NB4 (cell line): ENCODE measurements at places on chromosomes 13 and 19.

GRCh38 chr13:46544208-46544607 lies 8.8 kb upstream of the LRCH1 start:
- no peak for DNase-seq

DNA sequence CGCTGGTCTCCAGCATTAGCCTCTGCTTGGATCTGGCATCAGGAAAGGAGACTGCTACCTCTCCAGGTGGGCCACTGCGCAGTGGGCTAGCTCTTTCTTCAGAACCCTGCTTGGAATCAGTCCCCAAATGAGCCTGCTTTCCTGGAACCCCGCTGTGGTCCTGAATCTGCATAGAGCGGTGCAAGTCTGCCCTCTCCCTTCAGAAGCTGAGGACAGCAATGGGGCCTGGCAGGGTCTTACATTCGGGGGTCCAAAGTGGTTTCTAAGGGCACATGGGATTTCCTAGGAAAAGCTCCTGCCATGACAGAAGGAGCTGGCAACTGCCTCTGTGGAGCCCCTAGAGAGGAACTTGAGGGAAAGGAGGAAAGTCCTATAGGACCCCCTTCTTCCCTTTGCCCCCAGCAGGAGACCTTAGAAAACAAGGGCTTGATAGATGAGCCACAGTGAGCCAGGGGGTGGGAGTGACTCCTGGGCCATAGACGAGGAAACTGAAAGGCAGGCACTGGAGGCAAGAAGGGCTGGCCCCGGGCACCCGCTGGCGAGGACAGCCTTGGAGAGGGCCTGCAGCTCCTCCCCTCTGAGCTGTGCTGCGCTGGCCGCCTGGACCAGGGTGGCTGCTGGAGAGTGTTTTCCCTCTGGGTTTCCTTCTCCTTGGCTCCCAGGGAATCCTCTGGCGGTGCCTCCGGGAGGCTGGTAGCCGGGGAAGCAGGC lies 1.4 kb upstream of the VSTM2B start:
- DNase-seq, result no peak

- DNase-seq, result no peak
Observed at GRCh38 chr19:18425515-18426415, 6.6 kb downstream of the SSBP4 start.

GRCh38 chr19:50724522-50725217 lies 1.5 kb downstream of the CLEC11A start:
- DNase-seq, result peak; percentile 99

- no peak for DNase-seq
Observed at GRCh38 chr19:54461613-54462012, 2.0 kb downstream of the LENG9 start.

GRCh38 chr13:113969973-113970611 lies 3.8 kb downstream of the C13orf46 start:
- no peak for DNase-seq

DNA sequence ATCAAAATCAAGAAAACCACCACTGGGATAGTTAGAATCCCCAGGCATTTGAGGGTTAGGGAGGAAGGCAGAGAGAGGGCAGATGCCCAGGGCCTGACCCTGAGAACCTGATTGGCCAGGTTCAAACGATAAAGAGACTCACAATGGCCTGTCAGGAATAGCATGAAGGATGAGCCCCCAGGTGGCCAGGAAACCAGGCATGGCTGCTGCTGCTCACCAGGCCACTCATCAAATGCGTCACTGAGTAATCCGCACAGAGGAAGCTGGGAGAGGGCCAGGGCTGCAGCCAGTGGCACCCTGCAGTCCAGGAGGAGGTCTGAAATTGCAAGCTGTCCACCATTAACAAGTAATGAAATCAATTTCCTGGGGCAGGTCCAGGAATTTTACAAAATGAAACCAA lies 111.3 kb downstream of the KATNAL1 start:
- no peak for DNase-seq

- peak; percentile 22 for DNase-seq
Observed at GRCh38 chr19:44476559-44477408, 23.5 kb downstream of the ZNF180 start.

DNA sequence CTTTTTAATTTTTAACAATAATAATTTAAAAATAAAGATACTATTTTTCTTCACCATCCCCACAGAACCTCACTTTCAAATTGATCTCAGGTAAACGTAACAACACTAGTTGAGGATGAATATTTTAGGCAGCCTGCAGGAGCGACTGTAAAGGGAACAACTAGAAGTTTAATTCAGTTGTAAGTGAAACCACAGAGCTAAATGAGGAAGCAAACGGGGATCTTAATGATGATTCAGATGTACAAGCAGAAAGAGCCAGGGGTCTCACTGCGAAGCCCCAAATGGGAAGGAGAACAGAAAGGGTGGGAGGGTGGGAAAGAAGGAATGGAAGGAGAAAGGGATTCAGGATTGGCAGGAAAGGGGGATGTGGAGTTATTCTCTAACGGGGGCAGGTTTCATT lies 54.6 kb upstream of the RAP2A start:
- peak; percentile 71 for DNase-seq

DNA sequence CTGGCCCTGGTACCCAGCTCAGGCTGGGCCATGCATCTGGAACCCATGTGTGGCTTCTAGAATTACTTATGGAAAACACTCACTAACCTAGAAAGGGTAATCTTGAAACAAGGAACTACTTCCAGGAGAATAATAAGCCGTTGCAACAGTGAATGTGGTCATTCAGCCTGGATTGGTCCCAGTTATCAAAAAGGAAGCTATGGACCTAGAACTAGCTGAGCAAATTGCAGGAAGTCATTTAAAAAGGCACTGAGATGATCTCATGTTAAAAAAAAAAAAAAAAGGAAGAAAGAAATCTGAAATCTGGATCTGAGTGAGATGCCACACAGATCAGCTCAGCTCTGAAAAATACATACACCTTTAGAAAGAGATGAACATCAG lies 59.6 kb downstream of the DCT start:
- DNase-seq, result no peak

DNA sequence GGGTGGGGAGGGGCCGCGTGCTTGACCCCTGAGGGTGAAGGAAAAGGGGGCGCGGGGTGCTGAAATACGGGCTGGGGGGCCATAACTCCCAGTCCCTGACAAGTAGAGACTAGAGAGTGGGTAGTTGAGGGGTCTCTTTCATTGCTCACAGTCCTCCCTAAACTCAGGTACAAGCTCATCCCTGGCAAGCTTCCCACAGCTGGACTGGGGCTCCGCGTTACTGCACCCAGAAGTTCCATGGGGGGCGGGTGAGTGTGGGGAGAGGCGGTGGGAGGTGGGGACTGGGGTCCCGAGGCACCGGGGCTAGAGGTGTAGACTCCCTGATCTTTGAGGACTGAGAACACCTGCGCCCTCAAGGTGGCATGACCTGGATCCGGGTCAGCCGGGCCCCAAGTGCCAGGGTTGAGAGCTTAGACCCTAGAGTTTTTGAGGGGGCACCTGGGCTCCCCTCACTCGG lies 1.3 kb downstream of the ETV2 start:
- no peak for DNase-seq

DNA sequence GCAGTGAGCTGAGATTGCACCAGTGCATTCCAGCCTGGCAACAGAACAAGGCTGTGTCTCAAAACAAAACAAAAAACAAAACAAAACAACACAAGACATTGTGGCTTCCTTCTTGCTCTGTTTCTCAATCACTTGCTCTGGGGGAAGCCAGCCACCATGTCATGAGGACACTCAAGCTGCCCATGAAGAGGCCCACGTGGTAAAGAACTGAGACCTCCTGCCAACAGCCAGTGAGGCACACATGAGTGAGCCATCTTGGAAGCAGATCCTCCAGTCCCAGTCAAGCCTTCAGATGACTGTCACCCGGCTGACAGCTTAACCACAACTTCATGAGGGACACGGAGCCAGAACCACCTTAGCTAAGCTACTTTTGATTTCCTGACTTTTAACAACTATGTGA lies 25.2 kb downstream of the CPT1C start:
- DNase-seq, result peak; percentile 52

GRCh38 chr13:65054277-65054676 lies 2175.9 kb downstream of the PCDH9 start:
- no peak for DNase-seq

DNA sequence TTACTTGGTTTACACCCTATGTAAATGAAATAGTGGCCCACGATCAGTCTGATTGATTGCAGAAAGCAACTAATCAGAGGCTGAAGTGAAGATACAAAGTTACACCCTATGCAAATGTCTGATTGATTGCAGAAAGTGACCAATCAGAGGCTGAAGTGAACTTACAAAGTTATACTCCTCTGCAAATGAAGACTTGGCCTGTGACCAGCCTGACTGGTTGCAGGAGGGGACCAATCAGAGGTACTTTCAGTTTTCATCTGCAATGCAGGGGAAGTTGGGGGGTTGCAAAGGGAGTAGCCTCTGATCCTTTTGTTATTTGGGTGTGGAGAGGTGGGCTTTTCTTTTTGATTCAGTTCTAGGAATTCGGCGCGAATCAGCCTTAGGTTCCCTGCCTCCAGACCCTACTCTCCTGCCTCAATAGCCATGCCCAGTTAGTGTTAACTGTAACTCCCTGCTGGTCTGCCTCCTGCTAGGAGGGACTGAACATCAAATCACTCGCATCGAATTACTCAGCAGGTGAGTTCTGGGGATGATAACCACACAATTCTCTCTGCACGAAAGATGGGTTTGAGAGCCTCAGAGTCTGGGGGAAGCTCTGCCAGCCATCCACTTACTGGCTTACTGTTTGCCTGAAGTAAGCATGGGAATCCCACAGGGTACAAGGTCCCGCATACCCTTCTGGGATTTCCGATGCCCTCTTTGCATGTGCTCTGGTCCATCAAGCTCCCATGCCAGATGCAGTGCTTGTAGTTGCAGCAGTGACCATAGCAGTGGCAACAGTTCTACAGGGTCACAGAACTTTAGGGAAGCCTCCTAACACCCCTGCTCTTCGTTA lies 7.5 kb downstream of the ARL11 start:
- DNase-seq, result no peak
